ENCODE measurements at places on chromosomes 1 and 21.

- DNase-seq: no peak
Observed at GRCh38 chr1:198157847-198158725, 1.3 kb downstream of the NEK7 start.

DNA sequence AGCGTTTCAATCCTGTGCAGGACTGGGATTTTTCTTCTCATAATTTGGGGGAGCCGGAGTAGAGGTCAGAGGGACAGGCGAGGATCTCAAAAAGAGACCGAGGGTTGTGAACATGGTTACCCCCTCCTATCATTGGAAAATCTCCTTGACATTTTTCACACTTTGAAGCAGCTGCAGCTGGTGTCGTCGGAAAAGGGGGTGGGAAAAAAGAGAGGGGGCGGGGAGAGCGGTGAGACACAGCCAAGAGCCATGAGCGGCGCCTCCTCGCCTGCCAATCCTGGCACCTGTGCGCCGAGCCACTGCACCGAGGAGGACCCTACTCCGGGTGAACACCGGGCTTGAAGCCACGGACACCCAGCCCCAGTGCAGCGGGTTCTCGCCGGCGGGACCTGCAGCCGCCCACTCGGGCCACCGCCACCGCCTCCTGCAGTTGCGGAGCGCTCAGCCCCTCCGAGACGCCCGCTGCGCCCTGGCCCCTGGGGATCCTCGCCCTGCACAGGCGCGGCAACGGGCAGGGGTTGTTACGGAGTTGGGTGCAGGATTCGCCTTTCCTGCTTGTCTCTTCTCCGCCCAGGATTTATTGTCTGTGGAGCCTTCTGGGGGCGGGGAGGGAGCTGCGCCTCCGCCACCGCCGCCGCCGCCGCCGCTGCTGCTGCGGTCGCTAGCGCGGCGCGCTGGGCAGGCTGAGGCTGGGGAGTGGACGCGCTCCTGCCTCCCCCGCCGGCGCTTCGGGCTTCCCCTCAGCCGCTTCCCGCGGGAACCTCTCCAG, at the start of gene LRRC7:
Gene LRRC7, plus strand, starts transcription at position 271 of the 769 bp plus-strand sequence. CDS start 718 bp downstream, outside the sequence.
- DNase-seq: no peak

DNA sequence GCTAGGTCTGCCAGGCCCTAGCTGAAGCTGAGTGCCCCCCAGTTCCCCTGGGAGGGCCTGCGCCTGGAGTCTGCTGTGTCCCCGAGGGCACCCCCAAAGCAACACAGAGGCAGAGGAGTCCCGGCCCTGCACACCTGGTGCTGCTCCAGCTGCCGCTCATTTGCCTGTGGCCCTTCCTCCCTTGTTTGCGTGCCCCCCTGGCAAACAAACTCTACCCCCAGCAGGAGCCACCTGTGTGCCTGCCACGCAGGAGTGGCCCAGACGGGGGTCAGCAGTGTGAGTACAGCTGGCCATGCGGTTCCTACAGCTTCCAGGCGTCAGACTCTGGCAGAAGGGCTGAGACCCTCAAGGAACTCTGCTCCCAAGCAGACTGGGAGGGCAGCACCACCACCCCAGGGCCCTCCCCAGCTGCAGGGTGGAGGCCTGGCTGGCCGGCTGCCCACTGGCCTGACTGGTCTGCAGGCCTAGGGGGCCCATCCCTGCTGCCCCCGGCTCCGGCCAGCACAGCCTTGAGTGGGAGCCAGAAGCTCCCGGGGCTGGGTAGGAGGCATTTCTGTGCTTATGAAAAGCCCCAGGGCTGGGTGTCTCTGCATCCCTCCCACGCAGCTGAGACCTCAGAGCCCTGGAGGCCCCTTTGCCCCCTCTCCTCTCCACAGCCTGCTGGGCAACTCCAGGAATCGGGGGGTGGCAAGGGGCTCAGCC, 563 bp upstream of the TAS1R3 start:
- DNase-seq: no peak

DNA sequence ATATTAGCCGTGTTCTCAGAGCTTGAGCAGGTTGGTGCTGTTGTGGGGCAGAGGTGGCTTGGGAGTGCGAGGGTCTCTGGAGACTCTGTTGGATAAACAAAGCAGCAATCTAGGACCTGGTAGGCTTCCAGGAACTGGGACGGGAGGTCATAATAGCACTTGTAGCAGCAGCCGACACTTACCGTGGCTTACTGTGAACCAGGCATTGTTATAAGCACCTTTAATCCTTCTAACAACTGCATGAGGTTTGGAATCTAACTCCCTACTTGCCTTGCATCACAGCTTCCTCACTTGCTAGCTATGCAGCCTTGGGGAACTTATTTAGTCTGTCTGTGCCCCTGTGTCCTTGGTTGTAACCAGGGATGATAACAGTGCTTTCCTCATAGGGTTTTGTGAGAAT, 94.9 kb downstream of the NAV1 start:
- no peak for DNase-seq

- peak; percentile 27 for DNase-seq
Observed at GRCh38 chr1:65791801-65792668, 660 bp upstream of the PDE4B start.

GRCh38 chr1:12565966-12566352, 52.1 kb downstream of the DHRS3 start:
- DNase-seq: no peak

DNA sequence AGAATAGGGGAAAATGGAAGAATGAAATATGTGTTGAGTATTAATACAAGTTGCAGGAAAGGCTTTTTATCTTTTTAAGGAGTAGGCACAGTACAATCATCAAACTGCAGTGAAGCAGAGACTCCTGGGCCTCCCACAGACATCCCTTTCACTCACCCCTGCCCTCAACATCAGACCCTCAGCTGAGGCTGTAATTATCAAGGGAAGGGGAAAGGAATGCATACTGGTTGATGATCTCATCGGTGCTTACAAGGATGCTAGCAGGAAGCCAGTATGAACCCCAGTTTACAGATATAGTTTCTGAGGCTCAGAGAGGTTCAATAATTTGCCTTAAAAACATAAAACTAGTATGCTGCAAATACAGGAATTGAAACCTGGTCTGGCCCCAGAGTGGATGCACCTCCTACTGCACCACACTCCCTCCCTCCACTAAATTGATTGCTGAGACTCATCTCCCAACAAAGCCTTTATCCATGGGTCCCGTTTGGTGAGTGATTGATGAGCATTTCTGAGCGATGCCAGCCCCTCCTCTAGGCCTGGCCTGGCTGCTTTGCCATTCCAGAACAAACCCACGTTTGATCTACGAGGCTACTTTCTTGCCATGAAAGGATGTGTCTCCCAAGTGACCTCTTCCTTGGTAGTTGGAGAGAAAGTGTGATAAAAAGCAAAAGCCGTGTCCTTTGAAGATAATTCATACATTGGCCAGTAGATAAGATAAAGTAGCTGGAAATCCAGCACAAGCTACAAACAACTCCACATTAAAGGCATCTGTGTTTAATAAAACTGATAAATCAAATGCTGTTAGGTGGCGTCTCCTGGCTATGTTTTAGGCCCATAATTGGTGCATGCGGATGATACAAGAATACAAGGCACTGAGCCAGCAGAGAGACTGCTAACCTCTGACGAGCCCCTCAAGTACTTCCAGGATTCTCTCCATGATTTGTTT, 233.9 kb upstream of the CAMK1G start:
- no peak for DNase-seq

DNA sequence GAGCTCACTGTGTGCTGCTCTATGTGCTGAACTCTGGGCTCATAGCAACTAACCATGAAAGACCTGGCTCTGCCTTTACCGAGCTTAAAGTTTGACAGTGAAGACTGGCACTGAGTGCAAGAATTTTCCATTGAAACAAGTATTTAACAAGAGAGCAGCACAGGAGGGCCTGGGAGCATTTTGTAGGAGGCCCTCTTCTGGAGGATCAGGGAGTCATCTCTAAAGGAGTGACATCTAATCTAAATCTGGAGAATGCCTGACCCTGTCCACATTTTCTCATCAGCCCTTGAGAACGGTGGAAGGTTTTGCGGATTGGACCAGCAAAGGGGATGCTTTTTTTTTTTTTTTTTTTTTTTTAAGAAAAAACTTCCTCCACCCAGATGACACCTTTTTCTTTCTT, 150.8 kb downstream of the ROR1 start:
- no peak for DNase-seq

- peak; percentile 9 for DNase-seq
Observed at GRCh38 chr1:167524651-167525050, 6.3 kb upstream of the CD247 start.

DNA sequence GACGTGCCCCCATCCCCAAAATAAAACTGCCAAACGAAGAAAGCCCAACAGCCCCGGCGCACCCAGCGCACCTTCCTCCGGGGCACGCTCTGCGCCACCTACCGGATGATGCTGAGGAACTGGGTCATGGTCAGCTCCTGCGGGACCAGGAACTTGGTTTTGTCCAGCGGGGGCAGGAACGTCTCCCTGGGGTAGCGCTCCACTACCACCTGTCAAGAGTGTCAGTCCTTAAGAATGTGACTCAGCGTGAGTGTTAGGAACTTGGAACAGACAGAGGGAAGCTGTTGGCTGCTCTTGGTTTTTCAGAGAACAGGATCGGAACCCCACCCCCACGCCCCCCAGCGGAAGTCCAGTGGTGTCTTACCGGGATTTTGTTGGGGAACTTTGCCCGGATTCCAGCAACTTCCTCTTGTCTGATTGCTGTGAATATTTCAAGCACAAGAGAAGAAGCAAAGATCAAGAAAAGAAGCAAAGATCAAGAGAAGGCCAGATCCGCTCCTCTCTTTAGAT, 431 bp downstream of the MAP1LC3C start:
- peak; percentile 29 for DNase-seq

DNA sequence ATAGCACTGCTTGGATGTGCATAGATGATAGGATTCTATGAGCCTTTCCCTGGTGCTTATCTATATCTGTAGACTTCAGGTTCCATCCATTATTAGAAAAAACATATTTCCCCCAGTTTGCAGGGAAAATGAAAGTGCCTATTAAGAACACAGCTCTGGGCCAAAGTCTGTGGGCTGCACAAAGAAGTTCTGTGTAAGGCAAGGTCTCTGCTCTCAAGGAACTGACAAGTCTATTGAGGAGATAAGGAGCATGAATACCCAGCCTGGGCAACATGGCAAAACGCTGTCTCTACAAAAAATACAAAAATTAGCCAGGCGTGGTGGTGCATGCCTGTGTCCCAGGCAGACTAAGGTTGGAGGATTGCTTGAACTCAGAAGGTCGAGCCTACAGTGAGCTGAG, 22.3 kb upstream of the SDE2 start:
- no peak for DNase-seq

DNA sequence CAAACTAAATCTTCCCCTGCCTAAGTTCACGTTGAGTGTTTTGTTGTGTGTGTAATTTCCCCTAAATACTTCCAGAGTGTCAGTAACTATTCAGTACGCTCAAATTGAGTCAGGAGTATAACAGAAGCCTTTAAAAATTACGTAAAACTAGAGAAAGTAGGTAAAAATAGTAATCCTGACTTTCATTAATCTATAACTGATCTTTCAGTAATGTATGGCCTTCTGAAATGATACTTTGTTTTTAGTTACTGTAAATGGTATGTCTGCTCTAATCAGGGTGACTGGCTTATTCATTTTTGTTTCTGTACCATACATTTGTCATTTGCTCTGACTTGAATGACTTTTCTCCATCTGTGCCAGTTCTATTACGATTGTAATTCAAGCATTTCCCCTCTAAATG, 29.4 kb downstream of the MIER1 start:
- DNase-seq: no peak

DNA sequence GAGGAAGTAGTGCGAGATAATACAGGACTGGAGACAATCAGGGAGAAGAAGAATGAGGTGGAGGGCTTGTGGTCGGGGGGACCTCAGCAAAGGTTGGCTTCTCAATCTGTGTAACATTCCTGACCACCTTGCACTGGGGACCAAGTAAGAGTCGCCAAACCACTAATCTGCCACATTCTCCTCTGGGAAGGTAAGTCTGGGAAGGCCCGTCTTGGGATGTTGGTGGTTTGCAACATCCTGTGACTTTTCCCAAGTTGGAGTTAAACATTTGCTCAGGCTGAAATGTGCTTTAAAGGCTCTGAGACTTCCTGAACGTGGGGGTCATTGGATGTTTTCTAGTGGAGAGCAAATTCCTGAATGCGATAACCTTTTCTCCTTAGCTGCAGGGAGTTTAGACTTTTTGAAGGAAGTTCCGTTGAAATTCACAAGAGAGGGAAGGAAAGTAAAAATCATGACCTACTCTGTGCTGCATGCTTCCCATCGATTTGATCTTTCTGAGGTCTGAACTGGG, 325.9 kb downstream of the RPS6KC1 start:
- DNase-seq: no peak
